ENCODE measurements at places on chromosomes 6 and 20.

DNA sequence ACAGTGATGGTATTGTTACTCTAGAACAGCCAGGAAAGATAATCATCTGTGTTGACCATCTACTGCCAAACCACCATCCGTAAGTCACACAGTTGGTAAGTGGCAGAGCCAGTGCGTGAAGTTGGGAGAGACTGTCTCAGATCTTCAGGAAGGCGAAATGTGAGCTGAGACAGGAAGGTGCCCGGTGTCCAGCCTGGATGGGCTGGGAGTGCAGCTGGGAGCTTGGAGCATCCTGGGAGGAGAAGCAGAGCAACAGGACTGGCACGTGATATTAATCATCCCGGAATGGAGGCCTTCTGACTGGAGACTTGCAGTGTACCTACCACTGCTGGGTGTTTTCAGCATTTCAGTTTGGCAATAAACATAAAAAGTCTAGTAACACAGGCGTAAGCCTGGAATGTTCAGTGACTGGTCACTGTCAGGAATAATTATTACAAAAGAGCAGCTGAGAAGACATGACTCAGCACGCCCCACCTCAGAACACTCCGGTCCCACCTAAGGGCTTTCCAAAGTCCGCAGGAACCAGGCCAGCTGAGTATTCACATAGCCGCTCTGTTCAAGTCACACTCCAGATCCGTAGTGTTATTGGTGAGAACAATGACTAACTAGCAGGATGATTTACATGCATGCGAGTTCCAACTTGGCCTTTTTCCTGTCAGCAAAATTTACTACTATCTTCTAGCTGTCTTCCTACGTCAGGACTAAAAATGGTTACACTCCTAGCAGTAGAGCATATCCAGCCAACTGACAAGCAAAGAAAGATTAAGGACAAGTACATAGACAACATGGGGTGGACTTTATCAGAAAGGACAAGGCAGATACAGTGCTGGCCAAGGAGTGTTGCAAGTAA, 45.1 kb upstream of the PNRC1 start:
- no peak for ATAC-seq

GRCh38 chr6:128638817-128639216, 118.4 kb upstream of the PTPRK start:
- no peak for ATAC-seq

GRCh38 chr6:50707652-50708300, 5.5 kb upstream of the TFAP2D start:
- ATAC-seq, result no peak

DNA sequence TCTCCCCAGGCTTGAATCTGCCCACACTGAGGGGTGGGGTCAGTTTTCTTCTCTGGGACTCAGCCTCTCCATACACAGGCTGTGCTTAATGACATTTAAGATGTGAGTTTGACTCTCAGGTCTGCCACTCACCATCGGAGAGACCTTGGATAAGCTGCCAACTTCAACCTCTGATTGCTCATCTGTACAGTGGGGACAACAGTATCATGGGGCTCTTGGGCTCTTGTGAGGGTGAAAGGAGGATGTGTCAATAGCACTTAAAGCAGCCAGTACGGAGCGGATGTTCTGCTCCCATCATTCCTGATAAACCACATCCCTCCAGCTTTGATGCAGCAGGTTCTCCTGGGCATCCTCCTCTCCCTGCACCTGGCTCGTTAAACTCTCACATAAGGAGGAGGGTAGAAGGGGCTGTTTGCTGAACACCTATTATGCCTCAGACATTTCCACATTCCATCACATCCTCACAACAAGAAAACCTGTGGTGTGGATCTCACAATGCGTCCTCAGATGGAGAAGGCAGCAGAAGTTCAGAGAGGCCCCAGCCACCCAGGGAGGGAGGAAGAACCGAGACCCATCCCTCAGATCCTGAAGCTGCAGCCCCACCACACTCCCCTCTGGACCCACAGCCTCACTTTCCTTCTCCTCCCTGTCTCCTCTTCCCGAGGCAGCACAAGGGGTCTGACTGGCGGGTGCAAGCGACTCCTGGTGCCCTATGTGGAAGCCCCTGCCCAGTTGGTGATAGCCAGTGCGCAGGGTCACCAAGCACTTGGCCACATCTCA, 1.9 kb upstream of the PDYN start:
- ATAC-seq, result no peak

GRCh38 chr6:69279805-69280204, 517.0 kb downstream of the LMBRD1 start:
- ATAC-seq, result no peak

DNA sequence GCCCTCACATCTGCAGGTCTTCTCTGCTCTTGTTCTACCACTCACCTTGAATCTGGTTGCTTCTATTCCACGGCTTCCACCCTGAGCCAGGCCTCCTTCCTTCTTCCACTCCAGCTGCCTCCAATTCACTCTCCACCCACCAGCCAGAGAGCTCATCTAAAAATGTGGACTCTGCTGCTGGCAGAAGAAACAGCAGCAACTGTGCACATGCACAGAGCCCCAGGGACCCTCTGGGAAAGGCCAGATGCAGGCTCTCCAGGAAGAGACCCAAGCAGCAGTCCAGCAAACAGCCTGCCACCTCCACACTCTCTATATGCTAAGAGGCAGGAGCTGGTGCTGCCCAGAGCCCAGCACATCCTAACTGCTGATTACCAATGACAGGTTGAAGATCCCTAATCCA, 162.6 kb upstream of the TOP1 start:
- no peak for ATAC-seq

DNA sequence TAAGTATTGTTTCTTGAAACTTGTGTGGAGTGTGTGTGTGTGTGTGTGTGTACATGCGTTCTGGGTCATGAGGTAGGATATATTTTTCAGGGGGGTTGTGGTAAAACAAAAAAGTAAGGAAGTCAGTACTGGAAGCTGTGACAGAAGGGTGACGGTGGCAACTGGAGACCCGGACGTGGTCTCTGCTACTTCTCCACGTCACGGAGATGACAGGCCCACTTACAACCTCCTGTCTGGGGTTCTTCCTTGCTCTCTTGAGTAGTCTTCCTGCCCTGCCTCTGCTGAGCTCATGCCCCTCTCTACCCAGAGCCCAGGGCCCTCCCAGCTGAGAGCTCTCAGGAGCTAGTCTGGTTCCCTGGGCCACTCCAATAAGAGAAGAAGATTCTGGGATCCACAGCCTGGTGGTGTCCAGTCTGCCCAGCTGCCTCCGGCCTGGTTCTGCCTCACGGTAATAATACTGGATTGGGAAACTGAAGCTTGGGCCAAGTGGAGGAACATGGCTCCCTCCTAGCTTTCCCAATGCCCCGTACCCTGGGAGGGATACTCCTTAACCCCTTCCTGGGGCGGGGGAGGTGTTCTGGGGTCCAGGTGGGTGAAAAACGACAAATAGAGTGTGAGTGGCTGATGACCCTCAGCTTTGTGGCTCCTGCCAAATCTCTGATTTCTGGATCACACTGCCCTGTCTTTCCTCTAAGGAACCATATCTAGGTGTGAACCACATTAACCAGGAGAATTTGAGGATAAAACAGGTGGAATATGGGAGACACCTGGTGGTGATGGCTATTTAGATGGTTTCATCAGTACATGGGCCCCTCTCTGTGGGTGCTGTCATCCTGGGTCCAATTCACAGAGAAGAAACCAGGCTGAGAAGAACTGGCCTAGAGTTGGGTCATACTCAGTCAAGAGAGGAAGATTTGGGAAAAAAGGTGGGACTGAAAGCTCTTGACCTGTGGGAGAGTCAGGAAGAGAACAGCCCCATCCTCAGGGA, 27.2 kb downstream of the VEGFA start:
- no peak for ATAC-seq

- no peak for ATAC-seq
Observed at GRCh38 chr6:97322226-97322625, 39.2 kb upstream of the MMS22L start.

- ATAC-seq, result peak; percentile 91
Observed at GRCh38 chr6:32668226-32668747, 1.8 kb upstream of the HLA-DQB1 start.

DNA sequence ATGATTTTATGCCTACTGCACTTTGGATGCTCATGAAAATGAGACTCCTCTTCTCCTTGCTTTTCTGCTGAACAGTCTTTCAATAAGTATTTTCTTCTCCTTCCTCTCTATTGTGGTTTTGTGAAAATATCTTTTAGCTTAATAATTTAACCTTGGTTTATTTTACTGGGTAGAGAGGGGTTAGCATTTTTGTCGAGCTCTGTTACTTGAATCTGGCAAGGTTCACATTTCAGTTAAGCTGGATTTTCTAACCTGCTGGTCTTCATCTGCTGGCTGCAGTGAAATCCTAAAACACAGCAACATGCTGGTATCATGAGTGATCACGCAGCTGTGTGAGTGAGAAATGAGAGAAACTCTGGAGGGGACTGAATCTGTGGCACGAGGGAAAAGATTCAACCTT, 222.7 kb upstream of the NOX3 start:
- ATAC-seq, result no peak

DNA sequence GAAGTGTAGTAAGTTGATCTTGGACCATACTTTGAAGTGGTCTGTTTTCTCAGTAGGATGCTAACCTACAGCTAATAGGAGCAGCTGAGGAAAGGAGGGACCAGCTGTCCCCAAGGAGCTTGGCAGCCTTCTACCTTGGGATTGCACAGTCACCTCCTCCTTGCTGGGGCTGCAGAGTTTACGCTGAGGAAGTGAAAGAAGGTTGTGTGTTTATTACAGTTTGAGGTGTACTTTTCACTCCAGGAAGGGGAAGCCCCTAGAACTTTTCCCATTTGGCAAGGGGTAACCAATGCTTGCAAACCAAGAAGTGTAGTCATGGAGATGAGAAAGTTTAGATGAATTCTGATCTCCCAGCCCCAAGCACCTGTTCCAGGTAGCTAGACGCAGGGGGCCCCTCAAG, 58.8 kb downstream of the BMP6 start:
- peak; percentile 82 for ATAC-seq

GRCh38 chr6:18536591-18537055, 149.5 kb downstream of the RNF144B start:
- ATAC-seq, result no peak

DNA sequence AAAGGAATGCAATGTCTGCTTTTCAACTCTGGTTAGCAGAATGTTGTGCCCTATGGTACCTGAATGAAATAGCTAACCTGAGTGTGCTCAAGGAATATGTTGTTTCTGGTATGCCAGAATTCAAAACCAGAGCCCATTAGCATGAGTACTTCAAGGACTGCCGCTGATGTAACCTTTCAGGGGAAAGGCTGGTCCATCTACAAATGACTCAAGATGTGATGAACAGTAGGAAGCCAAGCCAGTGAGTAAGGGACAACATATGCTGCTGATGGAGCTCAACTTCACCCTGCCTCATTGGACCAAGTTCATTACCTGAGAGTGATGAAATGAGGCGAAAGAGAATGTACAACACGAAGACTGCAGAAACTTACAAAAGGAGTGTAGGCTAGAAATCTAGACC, 95.7 kb upstream of the BMP2 start:
- no peak for ATAC-seq
